Epithelial cell of prostate (primary cell): ENCODE measurements at places on chromosomes 7 and 10.

DNA sequence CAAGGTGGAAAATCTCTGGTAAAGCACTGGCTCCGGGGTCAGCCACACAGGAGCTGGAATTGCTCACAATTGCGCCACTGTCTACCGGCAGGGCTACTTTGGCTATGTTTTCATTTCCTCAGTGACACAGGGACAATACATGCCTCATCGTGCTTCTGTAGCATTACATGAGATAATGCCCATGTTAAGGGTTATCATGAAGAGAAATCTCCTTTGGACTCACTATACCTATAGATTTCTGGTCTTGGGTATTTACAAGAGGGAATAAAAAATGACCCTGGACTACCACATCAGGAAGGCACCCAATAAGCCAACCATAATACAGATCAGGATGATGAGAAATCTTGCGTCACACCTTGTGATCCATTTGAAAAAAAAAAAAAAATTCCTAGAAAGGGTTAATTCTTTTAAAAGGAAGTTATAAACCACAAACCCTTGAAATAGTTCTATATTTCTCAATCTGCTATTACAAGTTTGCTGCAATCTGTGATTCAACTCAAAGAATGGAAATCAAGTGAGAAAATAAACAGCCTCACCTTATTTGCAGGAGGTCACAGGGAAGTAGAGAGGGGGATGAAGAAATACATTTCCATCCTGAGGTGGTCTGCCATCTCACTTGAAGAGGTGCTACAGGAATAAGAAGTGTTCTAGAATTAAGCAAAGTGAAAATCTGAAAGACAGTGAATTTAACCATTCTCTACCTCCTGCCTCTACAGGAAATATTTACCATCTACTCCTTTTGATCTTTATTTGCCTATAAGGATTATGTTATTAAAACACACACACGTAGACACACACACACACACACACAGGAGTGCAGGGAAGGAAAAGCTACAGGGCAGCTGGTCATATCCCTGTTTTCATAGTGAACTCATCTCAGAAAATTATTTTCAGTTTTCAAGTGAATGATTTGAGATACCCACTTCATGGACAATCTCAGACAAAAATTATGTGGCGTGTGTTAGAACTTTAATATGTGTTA lies 231.3 kb upstream of the CELF2 start:
- DNase-seq: peak; percentile 39

DNA sequence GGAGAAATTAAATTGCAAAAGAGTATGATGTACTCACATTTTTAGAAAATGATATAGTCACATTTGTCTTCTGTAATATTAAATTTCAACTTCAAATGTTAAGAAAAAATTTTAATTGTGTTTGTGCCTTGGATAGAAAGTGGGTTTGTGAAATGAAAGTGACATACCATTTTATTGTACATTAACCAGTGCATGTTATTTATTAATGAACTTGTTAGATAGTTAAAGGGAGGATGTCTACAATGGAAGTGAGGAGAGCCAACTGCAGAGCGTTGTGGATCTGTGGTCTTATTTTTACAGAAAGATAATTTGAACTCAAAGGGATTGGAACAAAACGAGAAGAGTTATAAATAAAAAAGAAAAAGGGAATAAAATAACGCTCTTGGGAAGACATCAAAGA lies 291.7 kb downstream of the ARL4A start:
- no peak for DNase-seq

DNA sequence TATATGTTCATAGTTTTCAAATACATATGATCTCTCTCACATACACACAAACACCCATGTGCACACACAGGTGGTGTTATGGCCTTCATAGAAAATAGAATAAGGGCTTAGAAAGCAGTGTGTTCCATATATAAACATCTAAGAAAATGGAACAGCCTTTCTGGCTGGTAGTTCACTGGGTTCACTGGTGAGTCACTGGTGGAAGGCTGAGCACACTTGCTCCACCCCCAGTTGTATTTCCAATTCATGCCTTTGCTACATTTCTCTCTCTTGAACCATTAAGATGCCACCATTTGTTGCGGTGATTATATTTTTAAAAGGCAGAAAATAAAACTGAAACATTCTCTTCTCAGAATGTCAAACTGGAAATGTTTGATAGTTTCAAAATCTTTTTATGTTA lies 252.1 kb downstream of the GLI3 start:
- DNase-seq: no peak

- no peak for DNase-seq
Observed at GRCh38 chr10:96967847-96968246, 135.7 kb downstream of the LCOR start.

GRCh38 chr7:28926871-28927597 lies 31.1 kb downstream of the TRIL start:
- DNase-seq: peak; percentile 26

- no peak for DNase-seq
Observed at GRCh38 chr10:86871563-86872183, 85.7 kb downstream of the MMRN2 start.

GRCh38 chr10:71014021-71014805 lies 125.8 kb upstream of the PCBD1 start:
- no peak for DNase-seq

- DNase-seq: no peak
Observed at GRCh38 chr10:83723080-83723479, 416.2 kb upstream of the GHITM start.

- DNase-seq: no peak
Observed at GRCh38 chr7:42914421-42915045, 2.7 kb upstream of the C7orf25 start.

DNA sequence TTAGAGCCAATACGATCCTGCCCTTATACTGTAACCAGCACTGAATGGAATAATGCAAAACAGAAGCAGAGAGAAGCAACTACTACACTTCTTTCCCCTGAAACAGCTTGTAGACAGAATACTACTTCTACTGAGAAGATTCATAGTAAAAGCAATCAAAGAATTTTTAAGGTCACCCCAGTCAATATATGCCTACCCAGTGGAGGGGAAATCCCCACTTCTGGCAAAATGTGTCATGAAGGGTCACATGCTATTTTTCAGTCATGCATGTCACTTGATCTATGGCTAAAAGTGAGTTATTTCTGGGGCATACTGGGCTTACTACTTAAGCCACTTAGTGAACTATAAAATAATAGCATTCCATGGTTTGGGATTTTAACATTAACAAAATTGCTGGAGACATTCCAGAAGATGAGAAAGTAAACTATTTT lies 25.6 kb downstream of the IRF5 start:
- no peak for DNase-seq

- DNase-seq: no peak
Observed at GRCh38 chr10:89158446-89158845, 48.7 kb downstream of the CH25H start.

- no peak for DNase-seq
Observed at GRCh38 chr7:108662783-108663362, 93.2 kb downstream of the DNAJB9 start.

DNA sequence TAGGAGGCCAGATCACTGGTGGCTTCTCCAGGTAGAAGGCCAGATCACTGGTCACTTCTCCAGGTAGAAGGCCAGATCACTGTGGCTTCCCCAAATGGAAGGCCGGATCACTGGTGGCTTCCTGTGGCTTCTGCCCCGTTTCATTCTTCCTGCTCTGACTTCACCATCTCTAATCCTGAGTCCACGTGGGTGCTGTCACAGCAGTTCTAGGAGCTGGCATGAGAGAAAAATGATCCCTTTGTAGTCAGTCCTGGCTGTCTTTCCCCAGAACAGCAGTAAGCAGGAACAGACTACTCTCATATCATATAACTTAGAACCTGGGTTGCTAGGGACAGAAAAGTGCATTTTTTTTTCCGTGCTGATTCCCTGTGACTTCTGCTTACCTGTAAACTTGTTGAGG lies 90.9 kb downstream of the ACTR3B start:
- DNase-seq: no peak

GRCh38 chr7:155795401-155795800 lies 16.9 kb downstream of the SHH start:
- DNase-seq: no peak

DNA sequence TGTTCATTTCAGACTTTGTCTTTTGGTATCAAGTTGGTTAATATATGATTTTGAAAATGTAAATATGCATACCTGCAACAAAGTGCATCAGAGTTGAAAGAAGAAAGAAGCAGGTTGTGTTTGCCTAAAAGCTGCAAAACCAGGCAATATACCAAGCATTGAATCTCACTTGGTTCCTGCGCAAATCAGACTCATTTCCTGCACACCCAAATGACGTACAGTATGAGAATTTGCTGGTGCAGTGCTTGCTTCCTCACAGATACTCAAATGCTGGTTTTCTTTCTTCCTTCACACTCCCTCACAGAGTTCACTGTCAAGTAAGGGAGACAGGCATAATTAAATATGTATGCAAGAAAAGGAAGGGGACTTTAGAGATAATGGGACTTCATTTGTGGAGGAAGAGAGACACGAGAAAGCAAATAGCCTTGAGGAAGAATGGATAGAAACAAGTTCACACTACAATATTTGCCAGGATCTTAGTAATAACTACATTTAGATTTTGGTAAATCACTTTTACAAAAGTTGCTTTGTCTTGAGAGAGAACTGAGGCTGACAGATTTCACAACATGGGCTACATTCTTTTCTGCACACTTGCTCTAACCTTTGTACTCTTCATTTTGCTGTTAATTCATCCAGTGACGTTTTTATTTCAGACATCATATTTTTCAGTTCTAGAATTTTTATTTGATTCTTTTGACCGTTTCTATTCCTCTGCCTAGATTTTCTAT lies 56.9 kb upstream of the AOAH start:
- DNase-seq: no peak

DNA sequence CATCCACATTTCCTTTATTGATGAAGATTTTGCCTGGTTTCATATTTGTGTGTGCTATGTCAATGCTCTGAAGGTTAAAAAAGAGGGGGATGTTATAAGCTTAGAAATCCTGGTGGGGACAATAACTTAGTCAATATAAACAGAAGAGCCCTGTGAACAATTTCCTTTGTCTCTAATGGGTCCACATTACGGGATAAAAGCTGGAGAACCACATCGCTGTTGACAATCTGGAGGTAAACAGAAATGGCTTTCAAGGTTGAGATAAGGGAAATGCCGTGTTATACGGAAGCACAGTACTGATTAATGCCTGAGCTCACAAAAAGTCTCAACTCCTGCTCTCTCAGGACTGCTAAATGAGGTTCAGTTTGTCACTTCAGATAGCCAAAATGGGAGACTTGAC lies 16.8 kb downstream of the ASAH2 start:
- no peak for DNase-seq

GRCh38 chr7:24455813-24456525 lies 117.3 kb upstream of the PALS2 start:
- no peak for DNase-seq

- DNase-seq: no peak
Observed at GRCh38 chr7:158730383-158731346, 26.1 kb upstream of the NCAPG2 start.

DNA sequence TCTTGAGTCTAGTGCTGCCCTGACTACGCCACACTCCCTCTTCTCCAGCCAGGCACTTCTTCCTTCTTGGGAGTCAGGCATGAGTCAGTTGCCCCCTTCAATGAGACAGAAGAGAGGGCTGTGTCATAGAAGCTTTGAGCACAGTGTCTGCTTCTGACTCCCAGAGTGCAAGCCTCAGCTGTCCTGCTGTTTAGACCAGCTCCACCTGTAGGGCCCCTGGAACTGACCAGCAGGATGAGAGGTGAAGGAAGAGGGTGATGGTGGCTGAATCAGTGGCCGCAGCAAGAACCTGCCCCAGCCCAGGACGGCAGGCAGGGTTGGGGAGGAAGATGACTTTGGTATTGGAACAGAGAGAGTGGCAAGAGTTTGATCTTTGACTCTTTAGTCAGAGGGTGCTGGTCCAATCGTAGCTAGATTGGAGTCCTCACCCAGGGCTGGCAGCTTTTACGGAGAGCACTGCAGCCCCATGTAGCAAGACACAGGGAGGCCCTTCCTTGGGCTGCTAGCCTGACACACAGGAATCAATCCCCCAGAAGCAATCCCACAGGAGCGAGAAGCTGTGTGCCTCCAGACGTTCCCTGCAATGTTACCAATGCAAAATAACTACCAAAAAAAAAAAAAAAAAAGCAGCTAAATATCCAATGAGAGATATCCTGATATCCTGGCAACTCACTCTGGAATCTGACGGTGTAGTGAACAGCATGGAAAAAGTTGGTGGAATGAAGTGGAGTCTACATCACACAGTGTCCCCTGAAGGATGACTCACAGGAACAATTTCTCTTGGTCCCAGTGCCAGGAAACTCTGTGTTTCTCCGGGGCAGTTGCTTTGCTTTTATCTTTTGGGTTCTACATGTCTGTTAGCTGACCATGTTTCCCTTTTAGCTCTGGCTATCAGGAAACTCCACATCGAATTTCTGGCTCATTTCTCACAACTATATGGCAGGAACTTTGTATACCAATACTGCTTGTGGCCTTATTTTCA lies 6.9 kb downstream of the C10orf62 start:
- peak; percentile 46 for DNase-seq

- DNase-seq: no peak
Observed at GRCh38 chr7:128069373-128070364, 38.4 kb upstream of the LRRC4 start.

DNA sequence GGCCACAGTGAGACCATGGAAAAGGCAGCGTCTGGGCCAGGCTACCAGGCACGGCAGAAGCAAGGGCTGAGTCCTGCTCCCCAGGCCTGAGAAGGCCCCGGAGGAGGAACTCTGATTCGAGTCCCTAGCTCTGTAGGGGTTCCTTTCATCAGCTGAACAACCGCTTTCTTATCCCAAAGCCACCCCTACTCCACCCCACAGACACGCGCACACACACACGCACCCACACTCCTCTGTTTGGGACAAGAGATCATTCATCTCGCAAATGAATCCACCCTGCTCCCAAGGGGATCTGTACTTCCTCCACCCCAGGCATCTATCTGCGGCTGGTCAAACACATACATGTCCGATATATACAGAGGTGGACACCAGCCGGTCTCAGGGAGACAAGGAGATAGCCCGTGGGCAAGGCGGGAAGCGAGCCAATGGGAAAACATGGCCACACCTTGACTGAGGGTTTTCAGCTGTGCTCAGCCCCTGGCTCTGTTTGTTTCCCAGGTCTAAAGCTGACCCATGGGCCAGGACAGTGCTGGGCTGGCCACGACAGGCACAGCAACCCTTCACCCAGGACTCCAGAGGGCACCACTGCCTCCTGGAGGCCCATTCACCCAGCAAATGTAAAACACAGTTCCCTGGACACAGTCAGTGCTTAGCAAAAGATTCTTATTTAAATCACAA lies 7.3 kb downstream of the ZCCHC24 start:
- no peak for DNase-seq

DNA sequence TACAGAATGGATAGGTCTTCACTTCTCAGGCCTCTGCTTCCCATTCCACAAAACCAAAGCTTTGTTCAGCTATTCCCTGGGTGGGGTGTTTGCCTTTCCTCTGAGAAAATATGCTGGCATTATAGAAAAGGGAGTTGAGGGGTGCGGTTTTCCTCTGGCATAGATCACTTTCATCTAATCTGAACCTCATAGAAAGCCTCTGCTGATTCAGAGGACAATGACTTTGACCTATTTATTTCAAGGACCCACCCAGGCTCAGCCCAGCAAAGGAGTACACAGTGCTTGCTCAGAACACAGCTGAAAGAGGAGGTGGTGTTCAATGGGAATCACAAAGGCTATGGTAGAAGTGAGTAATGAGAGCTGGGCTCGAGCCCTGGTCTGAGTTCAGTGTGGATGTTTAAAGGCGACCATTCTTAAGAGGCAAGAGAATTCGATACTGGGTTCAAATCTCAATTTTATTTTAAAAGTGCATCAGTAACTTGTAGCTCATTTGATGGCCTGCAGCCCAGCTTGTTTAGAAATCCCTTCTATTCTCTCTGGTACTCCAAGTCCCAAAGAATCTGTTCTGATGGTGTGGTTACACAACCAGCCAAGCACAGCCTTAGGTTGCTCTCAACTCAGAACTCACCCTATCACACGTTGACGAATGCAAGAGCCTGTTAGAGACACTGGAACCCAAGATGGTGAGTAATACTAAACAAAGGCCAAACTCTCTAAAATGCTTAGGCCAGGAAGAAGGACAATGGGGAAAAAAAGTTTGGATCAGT lies 1012.8 kb downstream of the LRMDA start:
- DNase-seq: no peak
